ENCODE measurements at places on chromosomes 12 and 14.

DNA sequence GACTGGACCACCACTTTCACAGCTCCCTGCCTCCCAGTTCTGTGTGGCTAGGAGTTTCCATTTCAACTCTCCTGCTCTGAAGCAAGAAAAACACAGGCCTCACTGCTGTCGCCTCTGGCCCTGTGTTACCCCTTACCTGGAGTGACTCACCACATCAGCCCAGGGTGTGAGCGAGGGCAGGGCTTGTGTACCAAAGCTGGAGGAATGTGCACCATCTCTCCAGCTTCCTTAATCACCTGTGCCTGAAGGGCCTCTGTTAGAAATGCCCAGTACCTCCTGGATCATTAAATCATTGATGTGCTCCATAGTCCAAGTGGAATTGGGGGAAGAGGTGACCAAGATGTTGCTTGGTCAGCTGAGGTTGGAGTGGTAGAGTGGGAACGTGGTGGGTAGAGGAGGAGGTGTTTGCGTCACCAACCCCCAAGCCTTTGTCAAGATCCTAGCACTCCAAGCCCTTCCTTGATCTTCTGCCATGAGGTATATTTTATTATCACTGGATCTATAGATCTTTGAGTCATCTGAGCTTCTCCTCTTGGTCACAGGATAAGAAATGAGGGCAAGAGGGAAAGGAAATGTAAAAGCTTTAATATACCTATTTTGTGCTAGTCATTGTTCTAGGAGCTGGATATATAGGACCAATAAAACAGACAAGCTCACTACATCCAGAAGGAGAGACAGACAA, 51.3 kb downstream of the SSPN start:
- DNase-seq: no peak

GRCh38 chr12:111557271-111558106, 41.6 kb downstream of the ATXN2 start:
- DNase-seq: no peak

- DNase-seq: no peak
Measured at GRCh38 chr12:119713551-119714031, 45.7 kb downstream of the PRKAB1 start.

GRCh38 chr12:3416670-3417069, 74.3 kb upstream of the PRMT8 start:
- DNase-seq: no peak

GRCh38 chr12:92771001-92771400, 68.2 kb downstream of the PLEKHG7 start:
- DNase-seq: no peak

GRCh38 chr12:95216711-95217376, 423 bp downstream of the FGD6 start:
- DNase-seq: no peak

DNA sequence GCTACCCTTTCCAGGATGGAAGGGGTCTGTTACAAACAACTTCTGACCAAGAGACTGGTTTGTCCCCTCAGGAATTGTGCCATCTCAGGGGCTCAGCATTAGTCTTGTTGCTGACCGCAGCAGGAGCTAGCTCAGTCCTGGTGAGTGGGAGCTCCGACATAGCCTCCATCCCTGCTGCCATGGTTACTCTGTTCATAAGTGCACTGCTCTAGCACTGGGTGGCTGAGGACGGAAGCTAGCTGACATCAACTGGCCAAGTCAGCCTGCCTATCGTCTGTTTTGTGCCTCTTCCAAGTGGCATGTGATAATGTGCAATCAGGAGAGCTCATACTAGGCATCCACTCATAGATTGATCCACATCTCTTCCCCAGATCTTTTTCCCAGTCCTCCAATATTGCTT, 7.5 kb downstream of the SLC17A8 start:
- no peak for DNase-seq

GRCh38 chr14:99871771-99872170, 78.6 kb downstream of the EML1 start:
- DNase-seq: no peak

DNA sequence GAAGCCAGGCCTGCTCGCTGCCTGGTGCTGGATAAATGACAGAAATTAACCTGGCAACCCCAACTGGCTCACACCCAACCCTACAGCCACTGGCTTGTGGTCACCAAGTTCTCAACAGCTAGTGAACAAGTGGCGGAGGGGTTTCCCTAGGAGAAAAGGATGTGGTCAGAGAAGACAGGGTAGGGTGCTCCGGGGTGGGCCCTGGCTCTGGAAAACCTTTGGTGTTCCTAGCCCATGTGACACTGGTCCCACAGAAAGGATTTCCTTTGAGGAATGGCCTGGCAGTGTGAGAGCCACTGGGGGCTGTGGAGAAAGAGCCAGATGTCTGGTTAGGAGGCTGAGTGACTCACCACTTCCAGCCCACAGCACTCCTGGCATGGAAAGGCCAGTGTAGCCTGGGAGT, 8.7 kb downstream of the SYNE3 start:
- no peak for DNase-seq

- DNase-seq: peak; percentile 8
Measured at GRCh38 chr12:65278576-65279368, at the start of gene MSRB3. MSRB3 (plus strand) TSS chr12:65278683; CDS start chr12:65308580, 29,897 bp downstream.

- no peak for DNase-seq
Measured at GRCh38 chr12:123530668-123531067, 2.9 kb downstream of the RILPL1 start.

DNA sequence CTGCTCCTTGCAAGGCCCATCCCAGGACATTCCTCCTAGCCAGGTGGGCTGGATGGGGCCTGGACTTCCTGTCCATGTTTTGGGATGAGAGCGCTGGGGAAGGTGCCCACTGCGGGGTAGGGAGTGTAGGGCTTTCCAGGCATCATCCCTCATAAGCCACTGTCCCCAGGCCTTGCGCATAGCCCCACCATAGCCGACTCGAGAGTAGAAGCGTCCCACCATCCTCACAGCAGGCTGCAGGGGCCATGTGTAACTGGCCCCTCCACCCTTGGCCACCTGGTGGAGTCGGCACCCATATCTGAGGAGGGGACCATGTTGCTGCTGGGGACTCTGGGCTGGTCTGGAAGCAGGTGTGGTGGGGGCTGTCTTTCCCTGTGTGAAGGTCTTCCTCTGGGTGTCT, 30.5 kb downstream of the SH2B3 start:
- no peak for DNase-seq

- no peak for DNase-seq
Measured at GRCh38 chr14:63725786-63726460, 1.9 kb downstream of the SGPP1 start.

GRCh38 chr12:105852496-105852895, 286.3 kb downstream of the NUAK1 start:
- no peak for DNase-seq

GRCh38 chr14:43525658-43526057, 981.4 kb downstream of the FSCB start:
- DNase-seq: no peak

DNA sequence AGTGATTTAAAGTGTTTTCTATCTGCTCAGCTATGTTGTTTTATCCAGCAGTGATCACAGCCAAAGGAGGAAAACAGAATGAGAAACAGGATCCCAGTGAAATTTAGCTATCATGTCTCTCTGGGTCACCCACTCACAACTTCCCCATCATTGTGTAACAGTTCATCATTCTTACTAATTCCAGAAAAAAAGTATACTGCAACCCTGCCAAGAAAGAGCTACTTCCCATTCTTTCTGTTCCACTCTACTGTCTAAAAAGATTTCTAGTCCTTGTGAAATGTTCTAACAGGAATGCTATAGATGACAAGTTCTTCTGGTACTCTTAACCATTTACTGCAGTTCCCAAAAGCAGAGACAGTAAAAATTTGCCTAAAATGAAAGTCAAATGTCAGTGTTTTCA, 39.2 kb upstream of the CD163 start:
- no peak for DNase-seq

DNA sequence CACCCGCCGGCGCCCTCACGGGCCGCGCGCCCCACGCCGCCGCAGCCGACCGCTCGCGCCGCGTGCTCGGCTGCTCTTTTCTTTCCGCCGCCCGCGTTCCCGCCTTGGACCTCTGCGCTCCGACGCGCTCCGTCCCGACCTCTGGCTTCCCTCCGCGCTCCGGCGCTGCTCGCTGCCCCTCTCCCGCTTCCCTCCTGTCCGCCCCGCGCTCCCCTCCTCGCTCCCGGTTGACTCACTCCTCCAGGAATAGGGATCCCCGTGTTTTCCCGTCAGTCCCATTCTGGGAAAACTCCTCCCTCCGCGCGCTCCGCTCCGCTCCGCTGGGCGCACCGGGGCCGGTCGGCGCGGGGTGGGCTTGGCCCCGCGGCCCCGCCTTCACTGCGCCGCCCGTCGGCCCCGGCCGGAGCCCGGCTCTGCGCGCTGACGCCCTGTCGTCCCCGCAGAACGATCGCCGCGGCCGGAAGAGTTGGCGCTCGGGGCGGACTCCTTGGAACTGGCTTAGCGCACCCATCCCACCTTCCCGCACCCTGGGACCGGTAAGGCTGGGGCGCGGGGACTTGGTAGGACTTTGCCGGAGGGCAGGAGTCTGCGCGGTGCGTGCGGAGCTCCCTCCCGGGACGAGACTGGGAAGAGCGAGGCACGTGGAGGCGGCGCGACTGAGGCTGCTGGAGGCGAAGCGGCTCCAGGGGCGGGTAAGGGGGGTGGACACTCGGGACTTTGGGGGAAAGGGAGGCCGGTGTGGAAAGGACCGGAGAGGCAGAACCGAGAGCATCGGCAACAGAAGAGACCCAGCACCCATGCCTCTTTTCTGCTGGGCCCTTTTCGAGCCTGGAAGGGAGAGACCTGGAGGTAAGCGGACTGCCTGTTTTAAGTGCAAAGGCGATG, 550 bp downstream of the TEAD4 start:
- DNase-seq: no peak

DNA sequence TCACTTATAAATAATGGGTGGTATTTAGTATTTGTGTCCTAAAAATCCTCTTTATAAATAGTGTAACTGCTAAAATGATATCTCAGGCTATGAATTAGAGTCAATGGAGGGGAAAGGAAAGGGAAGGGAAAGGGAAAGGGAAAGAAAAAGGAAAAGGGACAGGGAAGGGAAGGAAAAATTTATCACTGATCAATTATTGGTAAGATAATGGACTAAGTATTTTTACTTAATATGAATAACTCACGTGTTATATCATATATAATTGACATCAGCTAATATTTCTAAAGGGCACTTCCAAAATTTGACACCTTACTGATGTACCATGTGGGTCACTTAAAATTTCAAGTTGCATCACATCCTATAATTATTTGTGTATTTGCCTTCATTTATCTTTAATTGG, 193.1 kb downstream of the LRFN5 start:
- no peak for DNase-seq

- no peak for DNase-seq
Measured at GRCh38 chr12:38907201-38907923, 2.0 kb upstream of the CPNE8 start.

- DNase-seq: no peak
Measured at GRCh38 chr12:70178038-70178437, 65.2 kb upstream of the CNOT2 start.

- no peak for DNase-seq
Measured at GRCh38 chr14:101933209-101933608, 31.2 kb upstream of the DYNC1H1 start.

GRCh38 chr12:57276935-57277563, 26.1 kb upstream of the STAC3 start:
- peak; percentile 19 for DNase-seq

All from CD4-positive, alpha-beta T cell treated with Interleukin-17A for 4 hours (primary cell).